Stimulated activated CD8-positive, alpha-beta memory T cell treated with anti-CD3 and anti-CD28 coated beads, Interleukin-7, amount 100 ng/mL, for 4 hours (primary cell): ENCODE measurements at places on chromosomes 12 and 14.

GRCh38 chr12:130469552-130469951, 131.9 kb downstream of the PIWIL1 start:
- DNase-seq, result no peak

DNA sequence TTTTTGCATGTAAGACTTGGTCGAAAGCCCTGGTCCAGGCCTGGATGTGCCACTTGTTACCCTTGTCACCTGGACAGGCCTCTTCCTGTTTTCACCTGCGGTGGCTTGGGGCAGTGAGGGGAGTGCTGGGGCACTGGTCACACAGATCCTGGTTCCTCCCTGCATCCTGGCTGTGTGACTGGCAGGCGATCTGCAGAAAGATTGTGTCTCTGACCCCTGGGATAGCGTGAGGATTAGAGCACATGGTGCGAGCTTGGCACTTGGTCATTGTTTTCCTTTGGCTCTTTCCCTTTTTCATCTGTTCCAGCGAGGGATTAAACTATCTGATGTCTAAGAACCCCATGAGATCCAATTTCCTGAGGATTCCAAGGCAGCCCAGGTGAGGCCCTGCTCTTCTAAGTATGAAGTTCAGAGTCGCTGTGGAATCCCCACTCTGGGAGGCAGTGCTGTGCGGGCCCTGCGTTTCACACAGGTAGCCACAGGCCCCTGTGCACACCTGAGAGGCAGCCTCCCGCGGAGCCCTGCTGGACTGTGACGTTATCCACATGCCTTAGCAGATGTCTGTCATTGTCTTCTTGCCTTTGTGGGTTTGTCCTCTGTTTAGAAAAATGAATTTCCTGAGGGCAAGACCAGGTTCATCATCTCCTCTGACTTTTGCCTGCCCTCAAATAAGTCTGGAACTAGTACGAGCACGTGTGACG, 288.4 kb downstream of the CACNA1C start:
- DNase-seq, result no peak

DNA sequence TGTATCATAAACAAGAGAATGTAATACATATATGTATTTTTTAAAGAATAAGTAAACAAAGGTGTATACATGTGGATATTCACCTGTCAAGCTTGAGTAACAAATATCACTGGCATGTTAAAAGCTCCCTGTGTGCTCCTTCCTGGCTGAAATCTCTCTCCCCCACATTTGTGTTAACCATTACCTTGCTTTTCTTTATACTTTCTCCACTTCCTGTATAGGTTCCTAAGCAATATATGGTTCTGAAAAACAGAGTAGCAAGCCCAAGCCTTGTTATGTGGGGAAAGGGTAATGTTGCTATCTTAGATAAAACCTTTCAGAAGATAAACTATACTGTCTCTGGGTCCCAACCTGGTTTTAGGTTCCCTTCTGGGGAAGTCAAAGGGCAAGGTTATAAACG, 32.3 kb upstream of the TBC1D30 start:
- DNase-seq, result no peak

GRCh38 chr12:6635856-6636531, at the start of gene LPAR5:
LPAR5 (minus strand) TSS chr12:6635959; CDS start chr12:6621248, 14,711 bp downstream.
- DNase-seq, result no peak
